ENCODE measurements at places on chromosomes 5 and 9.
A peak's percentile ranks its signal among the peaks of the same experiment; 100 is the strongest.

DNA sequence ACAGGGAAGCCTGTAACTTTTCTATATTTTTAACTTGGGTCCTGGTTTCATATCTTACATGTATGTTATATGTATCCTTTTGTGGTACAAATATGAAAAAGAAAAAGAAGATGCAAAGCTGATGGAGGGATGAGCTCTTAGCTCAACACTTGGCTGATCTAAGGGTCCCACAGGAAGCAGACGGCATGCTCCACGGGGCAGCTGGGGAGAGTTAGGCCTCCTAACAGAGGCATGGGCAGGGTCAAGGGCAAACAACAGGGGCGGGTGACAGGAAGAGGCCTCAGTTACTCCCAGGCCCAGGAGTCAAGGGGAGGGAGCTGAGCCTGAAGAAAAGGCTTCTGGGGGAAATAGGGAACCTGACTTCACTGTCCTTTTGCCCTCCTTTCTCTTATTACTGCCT lies 287.2 kb downstream of the ZSWIM6 start:
- no peak for DNase-seq

DNA sequence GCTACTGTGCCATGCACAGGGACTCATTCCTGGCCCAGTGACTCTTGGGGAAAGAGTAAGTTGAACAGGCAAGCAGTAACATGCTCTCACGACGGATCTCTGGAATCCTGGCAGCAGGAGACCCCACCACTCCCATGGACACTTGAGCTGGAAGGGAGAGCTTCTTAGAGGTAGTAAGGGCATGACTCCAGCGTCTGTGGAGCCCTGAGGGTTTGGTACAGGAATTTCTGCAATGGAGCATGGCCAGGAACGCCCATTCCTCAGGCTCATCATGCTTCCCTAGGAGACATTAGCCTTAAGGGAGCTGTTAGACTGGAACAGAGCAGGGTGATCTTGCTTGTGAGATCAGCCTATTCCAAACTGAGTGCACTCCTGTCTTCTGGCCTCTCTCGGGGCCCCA lies 212.9 kb downstream of the MAT2B start:
- DNase-seq: no peak

- DNase-seq: no peak
Observed at GRCh38 chr5:36841677-36842076, 34.9 kb upstream of the NIPBL start.

- no peak for DNase-seq
Observed at GRCh38 chr9:90684106-90684505, 41.5 kb upstream of the DIRAS2 start.

DNA sequence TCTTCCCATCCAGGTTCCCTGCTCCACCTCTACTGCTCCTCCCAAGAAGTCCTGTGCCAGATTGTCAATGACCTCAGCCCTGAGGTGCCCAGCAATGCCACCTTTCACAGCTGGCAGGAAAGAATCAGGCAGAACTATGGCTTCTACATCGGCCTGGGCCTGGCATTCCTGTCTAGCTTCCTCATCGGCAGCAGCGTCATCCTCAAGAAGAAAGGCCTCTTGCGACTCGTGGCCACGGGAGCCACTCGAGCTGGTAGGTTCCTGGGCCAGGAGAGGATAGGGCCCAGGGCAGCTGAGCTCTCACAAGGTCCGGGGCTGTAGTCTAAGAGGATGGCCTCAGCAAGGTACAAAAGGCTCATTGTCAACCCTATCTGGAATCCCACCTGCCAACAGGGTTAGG lies 3.1 kb downstream of the NIPAL4 start:
- DNase-seq: no peak

- DNase-seq: no peak
Observed at GRCh38 chr5:33475706-33476105, 34.9 kb downstream of the TARS1 start.

DNA sequence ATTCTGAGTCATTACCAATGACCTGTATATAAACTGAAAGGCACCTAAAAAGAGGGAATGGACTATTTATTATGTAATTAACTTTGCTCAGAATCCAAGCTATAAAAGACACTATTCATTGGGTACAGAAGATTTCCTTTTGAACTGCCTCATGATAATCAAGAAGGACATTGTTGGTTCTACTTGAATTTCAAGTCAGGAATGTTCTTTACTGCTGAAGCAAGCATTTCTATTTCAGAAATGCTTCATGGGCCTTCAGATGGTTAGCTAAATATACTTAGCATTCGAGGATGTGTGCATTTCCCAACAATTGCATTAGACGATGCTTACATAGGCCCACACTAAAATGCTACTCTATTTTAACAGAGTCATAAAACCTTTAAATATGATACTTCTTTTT lies 658.2 kb upstream of the DMAC1 start:
- DNase-seq: no peak

- no peak for DNase-seq
Observed at GRCh38 chr5:111583758-111584203, 71.4 kb upstream of the STARD4 start.

DNA sequence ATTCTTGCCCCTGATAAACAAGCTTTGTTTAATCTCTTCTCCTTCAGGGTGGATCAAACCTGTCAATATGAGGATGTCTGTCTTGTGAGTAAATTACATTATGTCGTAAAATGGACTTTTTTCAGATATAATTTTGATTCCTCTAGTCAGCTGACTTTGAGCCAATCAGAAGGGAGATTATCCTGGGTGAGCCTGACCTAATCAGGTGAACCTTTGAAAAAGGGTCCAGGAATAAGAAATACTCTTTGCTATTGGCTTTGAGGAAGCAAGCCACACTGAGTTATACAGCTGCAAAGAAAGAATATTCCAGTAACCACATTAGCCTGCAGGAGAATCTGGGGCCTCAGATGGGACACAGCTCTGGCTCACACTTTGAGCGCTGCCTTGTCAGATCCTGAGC lies 304.3 kb upstream of the ARRDC3 start:
- DNase-seq: no peak

DNA sequence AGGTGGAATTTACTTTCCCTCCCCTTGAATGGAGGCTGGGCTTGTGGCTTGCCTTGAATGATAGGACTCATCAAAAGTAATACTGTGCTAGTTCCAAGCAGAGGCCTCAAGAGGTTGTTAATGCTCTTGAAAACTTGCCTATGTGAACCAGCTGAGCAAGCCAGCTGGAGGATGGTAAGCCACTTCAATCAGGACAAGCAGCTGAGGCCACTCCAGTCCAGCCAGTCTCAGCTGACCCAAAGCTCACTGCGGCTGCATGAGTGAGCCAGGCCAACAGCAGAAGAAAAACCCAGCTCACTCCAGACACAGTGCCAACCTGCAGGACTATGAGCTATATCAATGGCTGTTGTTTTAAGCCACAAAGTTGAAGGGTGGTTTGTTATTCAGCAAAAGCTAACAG lies 182.8 kb downstream of the MCTP1 start:
- no peak for DNase-seq

DNA sequence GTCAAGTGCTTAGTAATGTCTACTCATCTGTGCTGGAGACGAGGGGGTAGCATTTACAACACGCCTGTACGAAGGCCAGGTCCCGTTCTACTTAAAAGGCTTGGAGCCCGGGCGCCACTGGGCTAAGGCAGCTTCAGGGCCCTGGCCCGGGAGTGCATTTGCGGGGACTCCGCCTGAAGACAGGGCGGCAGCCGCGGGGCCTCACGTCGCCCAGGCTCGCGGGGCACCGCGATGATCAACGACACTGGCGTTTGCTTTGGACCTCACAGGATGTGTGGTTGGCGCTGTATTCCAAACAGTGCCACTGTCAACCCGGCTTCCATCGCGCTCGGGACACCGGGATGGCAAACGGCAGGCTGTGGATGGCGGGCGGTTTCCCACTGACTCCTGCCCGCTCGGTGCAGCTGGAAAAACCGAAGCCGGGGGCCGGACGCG lies 1.1 kb upstream of the TENT4A start:
- DNase-seq: no peak

DNA sequence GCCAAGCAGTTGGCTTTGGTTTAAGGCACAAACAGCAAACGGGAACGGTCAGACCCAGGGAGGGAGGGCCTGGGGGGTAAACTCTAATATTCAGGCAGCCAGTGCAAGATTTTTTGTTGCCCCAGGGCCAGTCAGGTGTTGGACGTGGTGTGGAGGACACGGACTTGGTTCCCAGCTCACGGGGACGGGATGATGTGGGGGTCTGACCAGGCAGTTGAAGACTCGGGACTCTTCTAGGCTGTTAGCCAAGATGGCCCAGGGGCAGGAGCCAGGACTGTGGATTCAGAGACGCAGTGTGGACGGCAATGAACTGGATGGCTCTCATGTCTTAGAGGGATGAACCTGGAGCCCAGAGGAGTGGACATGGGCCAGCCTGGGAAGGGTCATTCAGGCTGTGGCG lies 169.2 kb downstream of the C9orf50 start:
- DNase-seq: no peak

GRCh38 chr9:132169672-132170392 lies 8.0 kb downstream of the NTNG2 start:
- DNase-seq: no peak

- DNase-seq: peak; percentile 68
Observed at GRCh38 chr9:112532427-112532826, 45.8 kb downstream of the KIAA1958 start.

- DNase-seq: peak; percentile 36
Observed at GRCh38 chr9:107738789-107739188, 249.2 kb upstream of the KLF4 start.

GRCh38 chr9:27368316-27368985 lies 71.5 kb upstream of the EQTN start:
- DNase-seq: peak; percentile 5

DNA sequence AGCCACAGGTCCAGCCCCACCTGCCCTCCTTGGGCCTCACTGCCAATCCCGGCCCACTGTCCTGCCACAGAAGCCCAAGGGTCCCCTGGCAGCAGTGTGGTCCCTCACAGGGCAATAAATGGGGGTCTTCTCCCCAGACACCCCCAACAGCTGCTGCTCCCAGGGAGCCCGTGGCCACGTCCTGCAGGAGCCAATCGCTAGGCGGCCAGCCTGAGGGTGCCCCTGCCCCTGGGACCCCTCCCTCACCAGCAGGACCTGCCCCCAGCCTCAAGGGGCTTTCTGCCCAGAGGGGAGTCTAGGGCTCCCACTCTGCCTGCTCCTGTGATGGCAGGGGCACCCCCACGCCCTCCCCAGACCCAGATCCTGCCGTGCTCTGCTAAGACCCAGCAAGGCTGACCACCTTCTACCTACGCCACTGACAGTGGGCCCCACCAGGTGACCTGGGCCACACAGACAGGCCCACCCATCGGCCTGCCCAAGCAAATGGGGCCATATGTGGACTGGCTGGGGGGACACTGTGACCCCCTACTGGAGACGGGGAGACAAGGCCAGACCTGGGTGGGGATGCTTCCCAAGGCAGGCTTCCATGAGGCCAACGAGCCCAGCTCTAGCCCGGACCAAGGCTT lies 17.0 kb downstream of the NOTCH1 start:
- DNase-seq: no peak

DNA sequence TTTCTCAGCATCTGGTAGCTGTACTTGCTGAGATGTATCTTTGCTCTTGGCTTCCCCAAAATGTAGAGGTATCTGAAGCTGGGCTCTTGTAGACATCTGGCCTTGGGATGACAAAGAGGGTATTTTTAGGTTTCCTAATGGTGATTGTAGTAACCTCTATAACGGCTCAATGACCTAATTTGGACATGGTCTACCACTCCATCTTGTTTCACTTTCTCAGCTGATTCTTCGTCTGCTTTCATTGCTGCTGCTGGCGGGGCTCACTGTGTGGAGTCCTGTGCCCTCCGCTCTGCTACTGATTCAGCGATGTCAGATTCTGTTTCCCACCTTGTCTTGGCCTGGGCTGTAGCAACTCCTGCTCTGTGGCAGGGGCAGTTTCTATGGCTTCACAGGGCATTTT lies 12.7 kb upstream of the MARCHF11 start:
- no peak for DNase-seq

DNA sequence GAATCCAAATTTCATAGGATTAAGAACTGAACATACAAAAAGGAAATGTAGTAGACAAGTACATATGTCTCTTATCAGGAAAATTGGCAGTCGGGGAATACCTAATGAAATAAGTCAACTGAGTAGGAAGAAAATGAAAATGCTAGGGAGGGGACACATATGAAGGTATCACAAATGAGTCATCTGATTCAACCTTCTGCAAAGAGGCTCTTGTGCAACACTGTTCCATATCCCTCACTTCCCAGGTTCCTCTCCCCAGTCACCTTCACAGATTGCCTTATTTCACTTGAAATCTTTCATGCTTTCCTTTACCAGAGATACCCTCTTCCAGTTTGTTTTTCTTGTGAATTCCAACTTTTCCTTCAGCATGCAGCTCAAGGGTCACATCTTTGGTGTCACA lies 139.0 kb downstream of the RFX3 start:
- DNase-seq: no peak

DNA sequence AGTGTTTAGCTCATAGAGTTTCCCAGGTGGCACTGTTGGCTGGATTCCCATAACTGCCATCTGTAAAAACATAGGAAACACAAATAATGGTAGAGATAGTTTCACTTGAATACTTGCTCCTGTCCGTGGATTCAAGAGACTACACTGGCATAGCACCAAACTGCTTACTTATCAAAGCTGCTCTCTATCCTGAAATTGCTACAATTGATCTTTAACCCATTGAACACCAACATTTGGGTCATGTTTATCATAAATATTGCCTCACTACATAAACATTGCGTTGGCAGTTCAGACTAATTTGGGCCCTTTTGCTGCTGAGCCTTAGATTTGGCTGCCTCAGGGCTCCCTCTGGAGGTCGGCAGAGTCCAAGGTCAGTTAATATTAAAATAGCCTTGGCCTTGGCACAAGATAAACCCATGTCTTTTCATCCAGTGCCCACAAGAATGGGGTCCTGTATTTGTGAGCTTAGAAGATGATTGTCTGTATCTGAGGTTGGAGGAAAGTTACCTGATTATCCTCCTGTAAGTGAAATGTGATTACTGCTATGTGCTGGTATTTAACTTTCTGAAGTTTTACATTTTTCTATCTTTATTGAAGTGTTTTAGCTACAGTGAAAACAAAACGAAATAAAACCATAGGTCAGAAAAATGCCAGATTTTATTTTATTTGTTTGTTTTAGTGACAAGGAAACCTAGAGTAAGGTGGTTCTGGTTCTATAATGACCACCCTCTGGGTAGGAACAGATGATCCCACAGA lies 4.0 kb upstream of the RANBP3L start:
- no peak for DNase-seq

DNA sequence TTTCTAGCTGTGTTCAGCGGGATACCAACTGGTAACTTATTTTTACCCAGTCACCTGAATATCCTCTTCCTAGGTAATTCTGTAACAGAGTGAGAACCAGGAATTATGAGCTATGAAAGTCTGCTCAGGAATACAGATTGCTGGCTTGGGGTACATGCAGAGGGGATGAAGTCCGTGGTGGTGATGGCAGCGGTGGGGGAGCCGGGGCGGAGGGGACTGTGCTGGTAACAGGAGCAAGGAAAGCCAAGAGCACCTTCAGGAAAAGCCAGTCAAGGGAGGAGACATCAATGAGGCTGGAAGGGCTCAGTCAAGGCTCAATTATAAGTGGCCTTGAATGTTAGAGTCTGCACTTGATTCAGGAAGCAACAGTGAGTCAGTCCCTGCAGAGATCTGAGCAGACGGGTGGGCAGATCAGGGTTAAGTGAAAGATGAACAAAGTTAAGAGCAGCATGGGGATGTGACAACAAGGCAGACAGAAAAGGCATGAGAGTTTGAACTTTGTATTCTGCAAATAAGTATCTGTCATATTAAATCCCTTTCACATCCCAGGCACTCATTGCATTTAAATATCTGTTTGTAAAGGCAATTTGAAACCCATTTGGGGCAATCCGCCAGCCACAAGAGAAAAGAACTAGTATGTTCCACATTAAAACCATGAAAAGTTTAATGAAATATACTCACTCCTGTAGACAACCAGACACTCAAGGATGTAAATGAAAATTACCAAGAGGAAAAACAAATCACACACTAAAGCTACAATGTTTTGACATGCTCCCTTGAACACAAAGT lies 101.2 kb downstream of the TTC39B start:
- no peak for DNase-seq

- no peak for DNase-seq
Observed at GRCh38 chr9:71806901-71807307, 38.6 kb upstream of the CEMIP2 start.
